Left lobe of liver (tissue), 2 donors: ENCODE measurements at places on chromosomes 3 and 15. TPM values are rescaled to one million over a fixed set of nuclear protein-coding genes. Genes with fewer than 3 reads are reported as not detected.

The OXSR1 gene
- 12.1 TPM for total RNA-seq

GRCh38 chr3:38827791-38828190, 11.8 kb upstream of the SCN10A start:
- no peak for DNase-seq

- DNase-seq: no peak
Measured at GRCh38 chr3:31776016-31776415, 205.0 kb downstream of the OSBPL10 start.

GRCh38 chr3:100436951-100437350, 35.6 kb downstream of the LNP1 start:
- DNase-seq: no peak
